ENCODE measurements at places on chromosomes 4 and X. TPM values are rescaled to one million over a fixed set of nuclear protein-coding genes. Genes with fewer than 3 reads are reported as not detected.
A peak's percentile ranks its signal among the peaks of the same experiment; 100 is the strongest.

DNA sequence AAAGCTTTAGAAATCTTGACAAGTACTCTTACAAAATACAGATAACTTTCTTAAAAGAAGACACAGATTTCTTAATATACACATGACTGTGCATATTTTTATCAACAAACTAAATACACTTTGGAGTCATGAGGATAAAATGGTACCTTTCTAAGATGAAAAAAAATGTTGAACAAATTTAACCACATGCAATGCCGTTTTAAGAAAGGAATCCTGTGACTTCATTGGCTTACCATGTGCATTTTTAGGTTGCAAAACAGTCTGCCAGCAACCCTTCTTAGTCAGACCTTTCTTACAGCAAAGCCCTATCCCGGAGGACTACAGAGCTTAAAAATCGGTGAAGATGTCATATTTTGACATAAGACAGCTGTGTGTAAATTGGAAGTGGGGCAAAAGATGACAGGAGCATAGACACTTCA, 51.7 kb downstream of the GASK1B start:
- no peak for DNase-seq

- DNase-seq = no peak
These were observed 5.5 kb downstream of the PORCN start for GRCh38 chrX:48514126-48514806.

GRCh38 chr4:68465058-68465457, 17.8 kb downstream of the TMPRSS11E start:
- DNase-seq = no peak

DNA sequence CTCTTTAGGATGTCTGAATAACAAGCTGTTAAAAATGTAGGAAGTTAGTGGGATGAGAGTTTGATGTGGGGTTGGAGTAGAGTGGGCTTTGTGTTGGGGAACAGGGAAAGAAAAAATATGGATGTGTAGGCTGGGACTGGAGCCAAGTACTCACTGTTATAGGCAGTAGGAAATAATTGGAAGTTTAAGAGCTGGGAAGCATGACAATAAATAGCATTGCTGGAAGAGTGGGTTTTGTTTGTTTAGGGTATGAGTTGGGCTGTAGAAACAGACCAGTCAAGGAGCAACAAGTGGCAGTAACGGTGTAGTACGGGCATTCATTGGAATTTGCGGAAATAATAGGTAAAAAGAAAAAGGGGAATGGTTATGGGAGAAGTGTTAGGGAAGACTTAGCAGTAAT, 81.6 kb downstream of the KDM6A start:
- no peak for DNase-seq

The ATP10D gene
- total RNA-seq = 25.2 TPM

- DNase-seq = no peak
These were observed 191.4 kb downstream of the TSPAN5 start for GRCh38 chr4:98466868-98467599.

GRCh38 chrX:40938423-40938822, 146.8 kb upstream of the USP9X start:
- no peak for DNase-seq

GRCh38 chrX:147859666-147860065, 52.1 kb upstream of the FMR1 start:
- no peak for DNase-seq

The RASL11B gene
- total RNA-seq = 0.41 TPM

The FOXR2 gene
- total RNA-seq = not detected

The DRD5 gene
- total RNA-seq = not detected

The ZIC3 gene
- not detected for total RNA-seq

The GAGE13 gene
- total RNA-seq = not detected

GRCh38 chr4:54999003-54999402, 126.4 kb downstream of the KDR start:
- no peak for DNase-seq

GRCh38 chr4:2830632-2831610, 12.7 kb upstream of the ADD1 start:
- peak; percentile 34 for DNase-seq

DNA sequence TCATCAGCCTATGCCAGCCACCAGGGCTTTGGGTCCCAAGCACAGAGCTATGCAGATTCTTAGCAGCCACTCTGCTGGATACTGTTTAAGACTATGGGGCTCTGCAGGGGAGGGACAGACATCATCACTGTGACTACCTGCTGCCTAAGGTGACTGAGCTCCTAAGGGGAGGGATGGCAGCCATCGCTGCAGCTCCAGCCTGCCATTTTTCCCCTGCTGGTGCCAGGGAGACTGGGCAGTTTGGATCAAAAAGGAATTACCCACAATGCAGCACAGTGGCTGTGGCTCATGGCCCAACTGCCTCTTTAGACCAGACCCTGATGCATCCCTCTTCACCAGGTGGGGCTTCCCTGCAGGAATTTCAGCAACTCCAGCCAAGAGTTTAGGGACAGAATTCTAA, 28.6 kb upstream of the INPP4B start:
- no peak for DNase-seq

DNA sequence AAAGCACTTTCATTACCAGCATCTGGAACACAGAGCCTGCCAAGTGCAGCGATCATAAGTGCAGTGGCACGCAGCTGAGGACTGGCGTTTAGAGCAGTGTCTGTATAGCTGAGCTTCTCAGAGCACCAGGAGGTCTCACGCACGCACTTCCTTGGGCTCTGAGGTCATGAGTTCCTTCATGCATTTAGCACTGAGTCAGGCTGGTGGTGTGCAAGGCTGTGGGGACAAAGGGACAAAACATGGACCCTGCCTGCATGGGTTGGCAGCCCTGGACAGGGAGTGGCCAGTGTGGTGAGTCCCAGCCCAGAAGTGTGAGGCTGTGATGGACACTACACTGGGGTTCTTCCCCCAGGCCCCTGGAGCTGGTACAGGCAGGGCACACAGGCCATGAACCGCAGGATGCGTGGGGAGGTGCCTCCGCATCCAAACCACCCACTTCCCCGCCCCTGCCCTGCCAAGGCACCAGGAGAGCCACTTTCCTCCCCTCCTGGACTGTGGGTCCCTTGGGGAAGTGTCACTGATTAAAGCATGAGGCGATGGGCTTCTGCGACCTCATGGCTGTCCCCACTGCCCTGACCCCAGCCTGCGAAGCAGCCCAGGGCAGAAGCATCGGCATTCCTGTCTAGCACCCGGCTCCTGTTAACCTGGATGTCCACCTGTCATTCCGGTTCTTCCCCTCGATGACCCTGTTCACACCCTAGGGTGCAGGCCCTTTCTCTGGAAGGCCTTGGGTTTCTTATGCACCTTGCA, 37.2 kb upstream of the GPR78 start:
- no peak for DNase-seq

GRCh38 chr4:15675356-15675755, 6.3 kb upstream of the FAM200B start:
- no peak for DNase-seq

DNA sequence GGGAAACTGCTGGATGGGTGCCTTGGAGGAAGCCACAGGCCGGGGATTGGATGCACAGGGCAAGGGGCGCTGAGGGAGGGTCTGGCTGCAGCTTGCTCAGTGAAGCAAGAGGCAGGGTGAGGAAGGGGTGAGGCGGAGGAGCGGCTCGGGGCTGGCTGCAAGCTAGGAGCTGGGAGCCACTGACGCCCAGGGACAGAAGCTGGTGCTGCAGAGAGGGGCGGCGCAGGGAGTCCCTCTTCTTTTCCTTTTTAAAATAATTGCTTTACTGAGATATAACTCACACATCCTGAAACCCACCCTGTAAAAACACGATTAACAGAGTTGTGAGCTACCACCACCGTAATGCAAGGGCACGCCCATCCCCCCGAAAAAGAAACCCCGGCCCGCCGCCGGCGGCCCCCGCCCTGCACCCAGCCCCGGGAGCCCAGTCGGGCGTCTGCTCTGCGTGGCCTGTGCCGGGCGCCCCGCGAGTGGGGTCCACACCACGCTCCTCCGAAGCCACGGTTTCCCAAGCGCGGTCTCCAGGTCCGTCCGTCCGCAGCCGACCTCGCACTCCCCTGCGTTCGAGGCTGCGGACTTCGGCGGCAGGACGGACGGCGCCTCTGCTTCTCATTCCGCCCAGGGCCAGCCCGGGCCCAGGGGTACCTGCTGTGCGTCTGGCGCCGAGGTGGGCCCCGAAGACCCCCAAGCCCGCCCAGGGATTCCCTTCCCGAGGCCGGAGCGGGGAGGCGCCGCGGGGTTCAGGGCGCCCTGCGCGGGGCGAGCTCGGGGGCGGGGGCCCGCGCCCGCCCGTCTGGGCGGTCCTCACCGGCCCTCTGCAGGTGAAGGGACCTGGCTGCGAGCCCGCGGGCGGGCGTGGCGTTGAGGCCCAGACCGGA, 866 bp upstream of the UVSSA start:
- DNase-seq = peak; percentile 72

DNA sequence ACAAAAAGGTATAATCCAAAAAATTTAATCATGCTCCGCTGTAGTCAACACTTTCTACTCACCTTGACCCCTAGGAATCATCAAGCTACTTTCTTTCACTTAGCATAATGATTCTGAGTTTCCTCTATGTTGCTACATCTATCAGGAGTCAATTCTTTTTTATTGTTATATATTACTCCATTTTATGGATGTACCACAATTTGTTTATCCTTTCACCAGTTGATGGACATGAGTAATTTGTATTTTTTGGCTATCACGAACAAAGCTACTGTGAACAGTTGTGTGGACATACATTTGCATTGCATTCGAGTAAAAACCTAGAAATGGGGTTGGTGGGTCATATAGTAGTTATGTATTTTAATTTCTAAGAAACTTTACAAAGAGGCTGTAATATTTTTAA, 102.9 kb downstream of the PRSS12 start:
- no peak for DNase-seq

The TBC1D19 gene
- total RNA-seq = 12.5 TPM

The MAOB gene
- total RNA-seq = 23.4 TPM

- DNase-seq = no peak
These were observed 83.5 kb downstream of the CNKSR2 start for GRCh38 chrX:21457718-21458117.

- no peak for DNase-seq
These were observed 212.1 kb upstream of the GALNTL6 start for GRCh38 chr4:171601091-171601490.

The PNMA6F gene
- not detected for total RNA-seq

The CFAP99 gene
- total RNA-seq = 4.3 TPM

DNA sequence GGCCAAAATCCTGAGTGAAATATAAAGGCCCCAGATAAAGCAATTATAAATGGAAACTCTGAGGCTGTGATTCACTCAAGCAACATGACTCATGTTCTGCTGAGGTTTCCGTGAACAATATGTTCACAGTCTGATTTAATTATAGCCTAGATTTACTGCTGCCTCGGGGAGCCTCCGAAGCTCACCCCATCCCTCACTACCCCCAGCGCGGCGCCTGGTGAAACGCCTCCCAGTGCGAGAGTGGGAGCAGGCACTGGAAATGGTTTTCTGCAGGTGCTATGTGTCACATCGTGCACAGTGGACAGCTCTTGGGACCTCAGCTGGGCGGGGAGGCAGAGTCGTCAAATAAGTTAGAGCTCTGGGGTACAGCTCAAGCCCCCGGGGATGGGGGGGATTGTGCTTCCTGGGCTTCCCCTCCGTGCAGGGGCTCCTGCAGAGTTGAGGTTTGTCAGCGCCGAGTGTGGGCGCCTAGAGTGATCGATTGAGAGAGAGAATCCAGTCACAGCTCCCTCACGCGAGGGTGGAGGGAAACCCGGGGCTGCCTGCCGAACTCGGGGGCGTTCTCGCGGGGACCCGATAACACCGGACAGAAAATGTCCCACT, 110.6 kb downstream of the PHKA2 start:
- DNase-seq = no peak

- no peak for DNase-seq
These were observed 466.7 kb downstream of the NKX6-1 start for GRCh38 chr4:84032372-84032771.

DNA sequence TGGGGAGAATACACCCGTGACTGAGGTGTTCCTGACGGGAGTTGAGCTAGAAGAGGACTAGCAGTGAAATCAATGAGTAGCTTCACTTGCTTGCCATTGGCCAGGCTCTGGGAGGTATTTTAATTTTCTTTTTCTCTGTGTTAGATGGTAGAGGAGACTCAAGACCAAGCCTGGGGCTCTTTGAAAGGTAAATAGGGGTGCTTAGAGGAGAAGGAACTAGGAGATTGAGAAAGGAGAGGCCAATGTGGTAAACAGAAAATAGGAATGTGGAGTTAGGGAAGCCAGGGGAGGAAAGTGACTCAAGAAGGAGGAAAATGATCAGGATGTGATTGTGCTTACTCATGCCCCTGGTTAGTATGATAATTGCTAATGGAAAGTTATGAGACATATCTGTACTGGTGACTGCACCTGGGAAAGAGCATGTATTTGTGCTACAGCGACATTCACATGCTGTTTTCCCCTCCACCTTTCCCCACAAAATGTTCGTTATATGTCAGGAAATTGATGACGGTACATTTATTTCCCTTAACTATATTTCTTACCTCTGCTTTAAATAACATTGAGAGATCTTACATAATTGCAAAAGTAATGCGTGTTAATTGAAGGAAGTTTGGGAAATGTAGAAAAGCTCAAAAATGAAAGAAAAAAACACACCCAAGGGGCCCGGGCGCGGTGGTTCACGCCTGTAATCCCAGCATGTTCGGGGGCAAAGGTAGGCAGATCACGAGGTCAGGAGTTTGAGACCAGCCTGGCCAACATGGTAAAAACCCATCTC, 16.9 kb upstream of the LRBA start:
- DNase-seq = no peak

DNA sequence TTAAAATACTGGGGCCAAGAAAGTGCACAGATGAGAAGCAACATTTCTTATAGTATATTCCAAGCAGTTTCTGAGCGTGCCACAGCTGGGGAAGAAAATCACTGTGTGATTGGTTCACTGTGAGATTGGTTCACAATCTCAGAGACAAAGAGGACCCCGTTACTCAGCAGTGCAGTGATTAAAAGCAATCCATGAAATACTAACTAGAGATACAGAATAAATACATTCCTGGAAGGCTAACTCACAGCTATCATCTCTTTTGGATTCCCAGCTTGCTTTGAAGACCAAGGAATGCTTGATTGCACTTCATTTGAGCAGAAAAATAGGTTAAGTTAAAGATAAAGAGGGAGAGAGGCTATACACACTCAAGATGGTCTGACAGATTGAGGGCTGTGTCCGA, 132.1 kb upstream of the RAPGEF2 start:
- DNase-seq = no peak

The NAT8L gene
- 0.24 TPM for total RNA-seq

- DNase-seq = no peak
These were observed 27.7 kb downstream of the FGF5 start for GRCh38 chr4:80294206-80294605.

The FAT4 gene
- total RNA-seq = 15.2 TPM

DNA sequence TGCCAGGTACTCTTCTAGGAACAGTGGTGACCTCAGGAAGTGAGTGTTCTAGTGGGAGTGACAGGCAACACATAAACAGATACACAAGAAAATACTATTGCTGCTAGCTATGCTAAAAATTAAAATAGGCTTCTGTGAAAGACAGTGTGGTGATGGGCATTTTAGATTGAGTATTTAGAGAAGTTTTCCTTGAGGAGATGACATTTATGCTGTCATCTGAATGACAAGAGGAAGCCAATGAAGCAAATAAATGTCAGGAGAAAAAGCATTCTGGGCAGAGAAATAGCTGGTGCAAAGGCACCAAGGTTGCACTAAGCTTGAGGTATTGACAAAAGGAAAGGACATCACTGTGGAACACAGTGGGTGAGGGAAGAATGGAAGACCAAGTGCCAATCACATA, 18.0 kb downstream of the NDNF start:
- no peak for DNase-seq

GRCh38 chrX:43976205-43976604, 3.0 kb upstream of the NDP start:
- no peak for DNase-seq

The AVPR2 gene
- total RNA-seq = 1.9 TPM
